ENCODE measurements at places on chromosomes 3 and 15.

DNA sequence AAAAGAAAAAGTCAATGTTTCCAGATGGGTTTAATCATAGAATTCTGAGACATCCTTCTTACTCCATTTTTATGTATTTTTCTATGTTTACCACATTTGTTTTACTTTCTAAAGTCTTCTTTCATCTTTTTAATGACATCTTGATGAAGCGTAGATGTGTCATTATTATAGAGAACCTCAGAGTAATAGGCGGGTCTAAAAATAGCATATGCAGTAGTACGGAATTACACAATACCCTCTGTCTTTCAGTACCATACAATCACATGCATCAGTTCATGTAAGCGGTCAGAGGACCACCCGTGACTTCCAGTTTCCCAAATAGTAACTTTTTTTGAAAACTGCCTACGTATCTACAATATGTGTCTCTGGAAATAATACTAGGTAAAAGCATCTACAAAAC is 224.0 kb downstream of the PLOD2 start:
- no peak for DNase-seq

DNA sequence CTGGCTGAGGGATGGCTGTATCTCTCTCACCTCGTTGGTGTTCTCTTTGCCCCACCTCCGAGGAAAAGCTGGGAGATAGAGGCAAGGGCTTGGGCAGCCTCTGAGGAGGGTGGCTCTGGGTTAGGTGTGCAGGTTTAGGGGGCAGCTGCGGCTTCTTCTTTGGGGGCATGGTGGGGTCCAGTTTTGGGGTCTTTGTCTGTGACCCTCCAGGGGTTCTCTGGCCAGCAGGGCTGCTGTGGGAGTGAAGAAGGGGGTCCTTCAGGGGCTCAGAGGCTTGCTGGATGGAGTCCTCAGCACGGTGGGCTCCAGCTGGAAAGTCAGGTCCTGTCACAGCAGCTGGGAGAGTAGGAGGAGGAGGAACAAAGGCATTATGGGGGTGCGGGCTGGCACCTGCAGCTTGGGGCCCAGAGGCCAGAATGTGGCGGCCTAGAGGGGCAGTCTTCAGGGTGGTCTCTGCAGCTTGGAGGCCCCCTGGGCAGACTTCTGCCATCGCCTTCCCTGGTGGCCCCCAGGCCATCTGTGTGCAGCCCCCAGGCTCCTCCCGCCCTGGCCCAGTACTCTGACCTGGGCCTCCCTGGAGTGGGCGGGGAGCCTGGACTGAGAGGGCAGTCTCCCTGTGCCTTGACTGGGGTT is 7.0 kb downstream of the XIRP1 start:
- no peak for DNase-seq

DNA sequence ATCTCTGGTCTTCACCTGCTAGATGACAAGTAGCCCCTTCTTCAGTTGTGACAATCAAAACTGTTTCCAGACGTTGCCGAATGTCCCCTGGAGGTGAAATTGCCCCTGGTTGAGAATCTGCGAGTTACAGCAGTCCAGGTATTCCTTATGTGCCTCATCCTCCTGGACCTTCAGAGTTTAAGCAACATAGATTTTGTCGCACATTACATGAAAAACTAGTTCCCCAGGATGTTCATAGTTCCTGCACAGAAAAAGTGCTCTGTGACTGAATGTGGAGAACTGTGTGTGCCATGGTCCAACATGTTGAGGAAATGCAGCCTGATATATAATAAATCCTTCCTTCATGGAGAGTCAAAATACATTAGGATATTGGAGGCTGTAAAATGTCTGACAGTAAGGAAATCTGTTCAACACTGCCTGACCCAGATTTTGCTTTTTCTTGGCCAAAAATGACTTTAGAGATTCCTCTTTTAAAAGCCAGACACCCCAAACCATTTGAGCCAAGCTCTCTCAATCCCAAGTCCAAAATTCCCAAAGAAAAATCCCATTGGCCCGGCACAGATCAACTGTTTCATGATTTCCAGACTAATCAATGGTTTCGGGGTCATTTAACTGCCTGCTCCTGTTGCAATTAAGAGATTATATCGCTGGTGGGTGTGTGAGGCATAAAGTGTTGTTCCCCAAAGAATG is 20.4 kb upstream of the SHC4 start:
- no peak for DNase-seq

DNA sequence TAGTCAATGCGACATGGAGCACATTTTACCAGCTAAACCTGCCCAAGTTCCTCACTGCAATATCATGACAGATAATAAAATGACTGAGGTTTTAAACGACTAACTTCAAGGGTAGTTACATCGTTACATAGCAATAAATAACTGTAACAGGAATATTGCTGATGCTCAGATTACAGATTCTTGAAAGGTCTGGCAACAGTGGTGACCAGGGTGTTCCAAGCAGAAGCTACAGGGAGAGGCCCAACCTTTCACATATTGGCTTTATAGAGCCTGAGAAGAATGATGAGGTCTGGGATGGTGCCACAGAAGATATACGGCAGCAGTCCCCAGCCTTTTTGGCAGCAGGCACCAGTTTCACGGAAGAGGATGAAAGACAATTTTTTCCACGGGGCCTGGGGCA is 51.1 kb upstream of the CSPG5 start:
- DNase-seq: no peak

- no peak for DNase-seq
Measured at GRCh38 chr3:137869022-137869421, 104.9 kb downstream of the SOX14 start.

- no peak for DNase-seq
Measured at GRCh38 chr3:14324224-14324944, 78.0 kb upstream of the SLC6A6 start.

DNA sequence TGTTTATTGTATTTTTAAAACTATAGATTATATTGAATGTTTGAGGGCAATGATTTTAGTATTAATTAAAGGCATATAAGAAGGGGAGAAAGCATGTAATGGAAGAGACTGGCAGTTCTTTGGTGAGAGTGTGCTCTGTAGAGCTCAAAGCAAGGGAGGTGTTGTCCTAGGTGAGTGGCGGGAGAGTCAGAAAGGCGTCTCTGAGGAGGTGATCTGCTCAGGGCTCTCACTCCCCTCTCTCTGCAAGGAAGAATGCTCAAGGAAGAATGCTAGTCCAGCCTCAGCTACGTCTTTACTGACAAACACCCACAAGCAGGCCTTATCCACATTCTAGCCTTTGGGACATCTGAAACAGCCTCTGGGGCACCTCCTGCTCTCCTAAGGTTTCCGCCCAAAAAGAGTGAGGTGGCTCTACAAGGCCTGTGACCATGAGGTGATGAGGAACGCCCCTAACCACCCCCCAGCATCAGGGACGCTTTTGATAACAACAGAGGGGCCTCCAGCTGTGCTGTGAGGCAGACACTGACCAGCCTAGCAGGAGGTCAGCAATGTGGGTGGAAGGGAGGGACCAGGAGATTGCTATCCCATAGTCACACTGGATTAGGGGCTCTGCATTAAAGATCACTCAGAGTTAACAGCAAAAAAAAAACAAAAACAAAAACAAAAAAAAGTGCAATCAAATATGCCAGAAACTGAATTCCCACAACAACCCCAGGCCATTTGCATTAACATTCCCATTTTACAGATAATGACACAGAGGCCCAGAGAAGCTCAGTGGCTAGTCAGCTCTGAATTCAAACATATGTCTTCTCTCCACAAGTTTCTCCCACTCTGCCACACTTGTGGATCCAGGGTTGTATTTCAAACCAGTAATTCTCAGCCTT is 202.2 kb upstream of the CTNNB1 start:
- DNase-seq: no peak

GRCh38 chr3:63521657-63522056 is 130.8 kb upstream of the SNTN start:
- no peak for DNase-seq

DNA sequence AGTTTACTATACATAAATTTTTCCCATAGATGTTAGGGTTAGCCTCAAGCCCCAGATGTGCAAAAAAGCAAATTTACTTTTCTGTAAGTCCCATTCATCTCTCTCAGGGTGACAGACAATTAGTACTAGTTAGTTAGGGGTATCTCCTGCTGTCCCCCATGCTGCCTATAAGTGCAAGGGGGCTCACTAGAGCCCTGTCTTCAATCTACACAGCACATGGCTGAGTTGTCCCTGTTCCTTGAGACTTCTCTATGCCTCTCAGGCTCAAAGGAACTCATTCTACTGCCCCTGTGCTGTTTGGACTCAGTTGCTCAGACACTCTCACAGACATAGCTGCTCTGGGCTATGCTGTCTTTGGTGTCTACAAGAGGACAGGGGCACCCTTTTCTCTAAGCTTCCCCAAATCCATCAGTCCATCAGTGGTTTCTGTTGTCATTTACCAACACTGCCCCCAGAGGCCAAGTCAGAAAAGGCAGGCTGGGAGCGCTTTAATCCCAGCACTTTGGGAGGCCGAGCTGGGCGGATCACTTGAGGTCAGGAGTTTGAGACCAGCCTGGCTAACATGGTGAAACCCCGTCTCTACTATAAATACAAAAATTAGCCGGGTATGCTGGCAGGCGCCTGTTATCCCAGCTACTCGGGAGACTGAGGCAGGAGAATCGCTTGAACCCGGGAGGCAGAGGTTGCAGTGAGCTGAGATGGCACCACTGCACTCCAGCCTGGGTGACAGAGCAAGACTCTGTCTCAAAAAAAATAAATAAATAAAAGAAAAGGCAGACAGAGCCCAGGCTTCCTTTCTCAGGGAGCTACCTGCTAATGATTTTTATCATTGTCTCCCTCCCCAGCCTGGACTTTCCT is 31.4 kb upstream of the PRTG start:
- DNase-seq: no peak

GRCh38 chr3:151002003-151002981 is 29.8 kb upstream of the CLRN1 start:
- DNase-seq: no peak

- DNase-seq: peak; percentile 93
Measured at GRCh38 chr3:186826976-186827857, 15.3 kb upstream of the ADIPOQ start.

- no peak for DNase-seq
Measured at GRCh38 chr15:45641999-45642932, 7.4 kb downstream of the SQOR start.

DNA sequence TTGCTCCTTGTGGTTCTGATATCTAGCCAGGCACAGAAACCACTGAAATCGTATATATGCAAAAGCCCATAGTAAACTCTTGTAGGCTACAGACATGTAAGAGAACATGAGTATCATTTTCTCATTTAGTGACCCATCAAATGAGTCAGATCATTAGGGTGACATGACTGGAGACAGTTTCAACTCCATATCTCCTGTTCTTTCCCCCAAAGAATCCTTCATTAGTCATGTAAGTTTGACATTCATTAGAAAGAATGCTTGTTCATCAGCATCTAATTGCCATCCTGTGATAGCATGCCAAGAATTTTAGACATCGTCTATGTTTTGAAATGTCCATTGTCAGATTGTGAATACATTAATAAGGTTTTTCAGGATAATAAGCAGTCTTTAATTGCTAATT is 264.9 kb upstream of the TPM1 start:
- no peak for DNase-seq
